T-helper 1 cell (primary cell): ENCODE measurements at places on chromosomes 7 and 10.

GRCh38 chr10:12543589-12543988, 194.2 kb downstream of the CAMK1D start:
- DNase-seq = no peak

DNA sequence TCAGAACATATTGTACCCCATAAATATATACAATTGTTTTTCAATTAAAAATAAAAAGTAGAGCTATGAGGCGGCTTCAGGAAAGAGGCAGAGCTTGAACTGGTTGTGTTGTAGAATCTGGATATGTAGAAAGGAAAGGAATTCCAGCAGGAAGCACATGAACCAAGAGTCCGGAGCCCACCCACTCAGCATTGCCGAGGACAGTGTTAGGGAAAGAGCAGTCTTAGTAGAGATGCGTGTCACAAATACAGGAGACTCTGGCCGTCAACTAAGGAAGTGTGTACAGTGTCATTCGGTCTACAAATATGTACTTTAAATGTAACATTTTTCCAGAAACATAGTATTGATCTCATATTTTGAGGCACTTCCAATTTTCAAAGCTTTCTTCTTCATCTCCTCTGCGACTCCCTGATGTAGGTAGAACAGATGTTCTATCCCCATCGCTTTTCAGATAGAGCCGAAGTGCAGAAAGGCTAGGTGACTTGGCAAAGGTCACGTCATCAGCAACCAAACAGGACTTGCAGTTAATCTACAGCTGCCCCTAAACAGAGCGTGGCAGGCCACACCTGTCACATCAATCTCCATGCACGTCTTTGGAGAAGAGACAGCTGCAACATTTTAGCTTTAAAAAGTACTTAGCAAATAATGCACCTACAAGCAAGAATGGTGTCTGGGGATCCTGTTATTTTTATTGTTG, 25.3 kb upstream of the GJD4 start:
- no peak for DNase-seq

DNA sequence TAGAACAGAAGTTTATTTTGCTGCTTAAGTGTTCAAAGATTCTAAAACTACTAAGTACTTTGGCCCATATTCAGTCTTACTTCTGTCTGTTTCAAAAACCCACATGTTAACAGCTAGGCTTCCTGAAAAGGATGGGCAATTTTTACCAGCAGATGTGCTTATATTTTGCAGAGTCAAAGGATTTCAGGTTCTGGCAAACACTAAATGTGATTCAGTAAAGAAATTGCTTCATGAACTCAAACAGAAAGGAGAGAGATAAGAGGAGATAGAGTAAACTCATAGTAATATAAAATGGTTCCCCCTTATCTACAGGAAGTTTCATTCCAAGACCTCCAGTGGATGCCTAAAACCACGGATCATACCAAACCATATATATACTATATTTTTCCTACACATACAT, 248.5 kb downstream of the AGMO start:
- DNase-seq = no peak

GRCh38 chr7:114217026-114217806, 197.4 kb upstream of the FOXP2 start:
- no peak for DNase-seq

- DNase-seq = peak; percentile 84
Observed at GRCh38 chr10:80253266-80253962, 36.0 kb downstream of the MAT1A start.

GRCh38 chr10:71831646-71832552, 19.2 kb downstream of the PSAP start:
- no peak for DNase-seq

DNA sequence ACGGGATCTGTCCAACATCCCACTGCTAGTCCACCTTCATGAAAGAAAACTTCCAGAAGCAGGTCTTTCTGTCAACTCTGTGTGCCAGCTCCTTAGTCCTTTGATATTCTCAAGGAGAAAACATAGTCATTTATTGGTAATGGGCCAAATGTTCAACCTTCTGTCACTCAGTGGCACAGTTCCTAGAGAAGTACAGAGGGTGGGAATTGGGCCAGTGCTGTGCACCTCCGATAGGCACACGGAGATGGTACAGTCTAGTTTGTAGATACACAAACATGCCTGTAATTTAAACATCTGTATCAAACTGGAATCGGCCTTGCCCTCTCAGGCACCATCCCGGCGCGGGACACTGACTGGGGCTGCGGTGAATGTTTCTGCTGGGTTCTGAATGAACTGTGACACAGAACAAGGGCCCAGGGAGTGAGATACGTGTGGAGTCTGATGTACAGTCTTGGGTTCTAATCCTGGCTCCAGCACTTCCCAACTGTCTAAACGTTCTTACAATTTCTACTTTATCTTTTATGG, 213.9 kb upstream of the SHH start:
- no peak for DNase-seq

DNA sequence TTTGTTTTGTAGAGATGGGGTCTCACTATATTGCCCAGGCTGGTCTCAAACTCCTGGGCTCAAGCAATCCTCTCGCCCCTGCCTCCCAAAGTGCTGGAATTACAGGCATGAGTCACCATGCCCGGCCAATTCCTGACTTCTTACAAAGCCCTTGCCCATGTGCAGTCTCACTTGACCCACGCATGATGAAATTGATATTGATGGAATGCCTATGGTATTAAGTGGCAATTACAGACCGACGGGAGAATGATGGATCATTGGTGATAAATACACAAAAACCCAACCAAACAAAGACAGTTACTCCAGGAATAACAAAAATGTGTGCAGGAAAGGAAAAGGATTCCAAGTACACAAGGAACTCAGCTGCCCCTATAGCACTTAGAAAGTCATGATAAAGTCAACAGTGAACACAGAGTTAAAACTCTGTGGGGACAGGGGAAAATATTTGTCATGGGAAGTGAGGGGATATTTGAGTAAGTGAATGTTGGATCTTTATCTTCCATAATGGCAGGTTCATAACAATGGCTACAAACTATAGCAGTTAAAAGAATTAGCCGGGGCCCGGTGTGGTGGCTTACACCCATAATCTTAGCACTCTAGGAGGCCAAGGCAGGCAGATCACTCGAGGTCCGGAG, 21.6 kb downstream of the HIP1 start:
- no peak for DNase-seq

DNA sequence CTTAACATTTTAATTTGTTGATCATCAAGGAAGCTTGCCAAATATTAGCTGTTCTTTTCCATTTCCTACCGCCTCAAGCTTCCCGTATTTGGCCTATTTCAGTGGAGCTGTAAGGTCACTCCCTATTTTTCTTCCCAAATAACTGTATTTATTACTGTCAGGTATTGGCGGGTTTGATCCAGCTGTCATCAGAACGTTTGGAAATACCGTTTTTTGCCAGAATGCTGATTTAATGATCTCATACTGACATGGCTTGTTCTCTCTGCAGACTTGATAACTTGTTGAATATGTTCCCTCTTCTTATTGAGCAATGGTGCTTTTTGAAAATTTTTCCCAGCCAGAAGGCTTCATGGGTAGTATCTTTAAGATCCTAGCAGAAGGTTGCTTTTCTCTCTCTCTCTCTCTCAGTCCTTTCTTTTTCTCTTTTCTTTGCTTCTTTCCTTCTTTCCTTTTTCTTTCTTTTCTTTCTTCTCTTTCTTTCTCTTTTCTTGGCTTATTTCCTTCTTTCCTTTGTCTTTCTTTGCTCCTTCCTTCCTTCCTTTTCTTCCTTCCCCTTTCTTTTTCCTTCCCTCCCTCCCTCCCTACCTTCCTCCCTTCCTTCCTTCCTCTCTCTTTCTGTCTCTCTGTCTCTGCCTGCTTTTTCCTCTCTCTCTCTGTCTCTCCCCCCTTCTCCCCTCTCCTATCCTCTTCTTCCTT, 42.1 kb downstream of the CUX1 start:
- DNase-seq = no peak

DNA sequence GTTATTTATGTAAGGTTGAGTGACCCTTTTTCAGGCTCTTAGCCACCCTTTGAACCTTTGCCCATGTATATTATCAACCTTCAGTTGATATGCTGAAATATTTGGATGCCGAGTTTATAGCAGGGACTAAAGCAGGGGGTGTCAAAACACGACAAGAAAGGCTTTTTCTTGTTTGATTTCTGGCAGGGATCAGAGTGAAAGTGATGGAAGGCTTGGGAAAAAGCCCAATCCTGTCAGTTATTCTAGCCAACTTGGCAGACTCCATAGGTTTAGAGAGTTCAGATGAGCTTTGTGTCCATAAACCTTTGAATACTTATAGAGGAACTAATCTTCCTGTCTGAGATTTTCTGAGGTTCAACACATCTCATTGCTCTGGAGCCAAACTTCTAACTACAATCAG, 47.5 kb downstream of the INHBA start:
- no peak for DNase-seq

DNA sequence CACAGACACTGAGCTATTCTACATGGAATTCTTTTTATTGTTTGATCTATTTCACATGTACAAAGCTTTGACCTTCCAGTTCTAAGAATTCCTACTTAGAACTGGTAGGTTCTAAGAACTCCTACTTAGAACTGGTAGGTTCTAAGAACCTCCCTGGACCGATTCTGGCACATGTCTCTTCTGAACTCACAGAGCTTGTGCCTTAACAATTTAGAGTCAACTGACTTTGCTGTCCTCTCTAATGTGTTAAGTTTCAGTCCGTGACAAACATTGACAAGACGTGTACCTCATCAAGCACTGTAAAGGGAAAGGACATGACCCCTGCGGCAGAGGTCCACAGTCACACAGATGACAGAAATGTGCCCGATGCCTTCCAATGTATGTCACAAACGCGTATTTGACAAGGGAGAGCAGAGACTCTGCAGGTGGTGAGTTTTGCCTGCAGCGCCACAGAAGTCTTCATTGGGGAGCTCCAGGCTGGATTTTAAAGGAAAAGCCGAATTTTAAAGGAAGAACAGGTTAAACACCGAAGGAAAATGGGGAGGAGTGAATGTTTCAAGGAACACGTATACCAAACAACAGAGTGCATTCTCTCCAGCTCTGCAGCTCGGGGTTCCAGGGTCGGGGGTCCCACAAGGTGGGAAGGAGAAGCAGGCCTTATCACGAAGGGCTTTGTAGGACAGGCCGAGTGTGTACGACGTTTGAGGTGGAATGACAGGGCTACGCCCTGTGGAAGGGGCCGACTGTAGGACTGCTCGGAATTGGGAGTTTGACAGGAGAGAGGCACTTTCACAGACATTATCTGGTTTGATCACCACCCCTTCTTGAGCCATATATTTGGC, 161.1 kb upstream of the KLF14 start:
- DNase-seq = no peak

DNA sequence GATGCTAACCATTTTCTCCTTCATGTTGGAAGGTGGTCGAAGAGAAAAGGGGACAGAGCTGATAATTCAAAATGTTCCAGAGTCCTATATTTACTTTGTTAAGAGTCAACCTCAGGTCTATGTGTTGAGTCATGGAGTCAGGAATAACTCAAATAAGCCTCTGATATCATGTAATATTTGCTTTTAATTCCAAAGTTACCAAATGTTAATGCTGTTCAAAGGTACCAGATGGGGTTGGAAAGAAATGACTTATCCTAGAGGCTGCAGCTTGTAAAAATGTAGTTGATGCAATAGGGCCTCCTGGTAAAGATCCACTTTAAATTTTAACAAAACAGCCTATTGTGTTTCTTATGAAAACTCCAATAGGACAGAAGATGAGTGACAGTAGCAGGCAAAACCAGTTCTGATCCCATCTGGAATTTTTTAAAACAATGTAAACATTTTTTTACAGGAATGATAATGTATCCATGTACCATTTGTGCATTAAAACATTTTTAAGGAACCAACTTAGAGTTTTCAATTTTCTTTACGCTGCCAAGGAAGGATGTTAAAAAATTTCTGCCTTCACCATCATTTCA, 218.2 kb downstream of the ANK3 start:
- DNase-seq = no peak

DNA sequence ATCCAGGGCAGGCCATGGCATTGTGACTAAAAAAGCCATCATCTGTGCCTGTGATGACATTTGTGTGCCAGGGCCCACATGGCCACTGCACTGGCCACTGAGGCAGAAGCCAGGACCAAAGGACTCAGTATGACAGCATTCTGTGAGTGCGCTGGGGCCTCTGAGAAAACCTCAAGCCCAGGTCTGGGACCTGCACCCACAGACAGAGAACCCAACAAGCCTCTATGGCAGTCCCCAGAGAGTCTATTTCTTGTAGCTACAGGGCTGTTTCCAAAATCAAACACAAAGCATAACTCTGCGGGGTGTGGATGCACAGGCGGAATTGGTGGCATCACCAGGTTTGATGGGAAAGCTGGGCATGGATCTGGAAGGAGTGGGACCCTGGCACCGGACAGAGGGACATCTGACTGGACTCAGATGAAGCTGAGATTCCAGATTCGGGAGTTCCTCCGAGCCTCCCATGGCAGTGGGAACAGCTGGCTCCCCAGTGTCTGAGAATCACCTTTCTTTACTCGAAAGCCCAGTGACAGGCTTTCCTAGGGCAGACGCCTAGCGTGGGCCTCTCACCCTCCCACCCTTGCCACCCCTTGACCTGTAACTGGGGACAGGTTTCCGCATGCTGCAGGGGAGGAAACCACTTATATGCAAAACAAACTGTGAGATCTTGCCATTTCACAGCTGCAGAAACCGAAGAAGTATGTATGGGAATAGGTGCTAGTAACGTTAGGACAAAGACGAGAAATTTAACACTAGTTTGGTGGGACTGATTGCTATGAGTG, 70.6 kb upstream of the RHEB start:
- no peak for DNase-seq

- no peak for DNase-seq
Observed at GRCh38 chr10:49106451-49106850, 8.9 kb downstream of the VSTM4 start.

DNA sequence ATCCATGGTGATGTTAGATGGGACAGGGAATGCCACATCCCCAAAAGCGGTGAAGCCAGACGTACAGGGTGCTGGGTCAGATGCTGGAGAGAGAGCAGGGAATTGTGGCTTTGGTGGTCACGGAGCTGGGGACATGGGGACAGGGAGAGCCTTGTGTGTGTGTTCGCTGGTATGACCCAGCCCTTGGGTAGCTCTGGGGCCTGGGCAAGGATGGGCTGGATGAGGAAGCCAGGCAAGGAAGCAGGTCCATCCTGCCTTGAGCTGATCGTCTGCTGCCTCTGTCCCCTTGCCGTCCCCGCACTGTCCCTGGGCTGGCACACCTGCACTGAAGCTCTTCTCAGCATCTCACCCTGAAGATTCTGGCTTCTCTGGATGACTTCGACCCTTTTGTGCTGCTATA, 15.4 kb upstream of the CLDN4 start:
- no peak for DNase-seq

- no peak for DNase-seq
Observed at GRCh38 chr10:110512461-110513187, 14.9 kb downstream of the DUSP5 start.

- DNase-seq = peak; percentile 27
Observed at GRCh38 chr7:77202481-77202976, 2.9 kb upstream of the FGL2 start.

- DNase-seq = no peak
Observed at GRCh38 chr10:78626471-78626870, 442.3 kb upstream of the ZMIZ1 start.

DNA sequence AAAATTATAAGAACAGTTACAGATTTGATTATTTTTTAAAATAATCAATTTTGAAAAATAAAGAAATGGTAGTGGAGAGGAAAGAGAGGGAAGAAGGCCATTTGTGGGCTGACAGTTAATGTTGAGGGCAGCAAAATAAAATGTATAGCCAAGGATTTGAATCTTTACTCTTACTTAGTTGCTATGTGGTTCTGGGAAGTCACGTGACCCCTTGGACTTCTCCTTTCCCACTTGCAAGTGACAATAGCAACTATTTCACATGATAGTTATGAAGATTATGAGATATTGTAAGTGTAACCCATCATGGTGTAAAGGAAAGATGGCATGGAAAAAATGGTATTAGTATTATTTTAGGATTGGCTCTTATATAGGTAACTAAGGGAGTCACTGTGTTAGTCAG, 567.3 kb upstream of the GHITM start:
- DNase-seq = no peak
